KG1 (cell line): ENCODE measurements at places on chromosomes 5 and 9.
A peak's percentile ranks its signal among the peaks of the same experiment; 100 is the strongest.

GRCh38 chr9:36479101-36479500, 79.0 kb upstream of the RNF38 start:
- no peak for DNase-seq

DNA sequence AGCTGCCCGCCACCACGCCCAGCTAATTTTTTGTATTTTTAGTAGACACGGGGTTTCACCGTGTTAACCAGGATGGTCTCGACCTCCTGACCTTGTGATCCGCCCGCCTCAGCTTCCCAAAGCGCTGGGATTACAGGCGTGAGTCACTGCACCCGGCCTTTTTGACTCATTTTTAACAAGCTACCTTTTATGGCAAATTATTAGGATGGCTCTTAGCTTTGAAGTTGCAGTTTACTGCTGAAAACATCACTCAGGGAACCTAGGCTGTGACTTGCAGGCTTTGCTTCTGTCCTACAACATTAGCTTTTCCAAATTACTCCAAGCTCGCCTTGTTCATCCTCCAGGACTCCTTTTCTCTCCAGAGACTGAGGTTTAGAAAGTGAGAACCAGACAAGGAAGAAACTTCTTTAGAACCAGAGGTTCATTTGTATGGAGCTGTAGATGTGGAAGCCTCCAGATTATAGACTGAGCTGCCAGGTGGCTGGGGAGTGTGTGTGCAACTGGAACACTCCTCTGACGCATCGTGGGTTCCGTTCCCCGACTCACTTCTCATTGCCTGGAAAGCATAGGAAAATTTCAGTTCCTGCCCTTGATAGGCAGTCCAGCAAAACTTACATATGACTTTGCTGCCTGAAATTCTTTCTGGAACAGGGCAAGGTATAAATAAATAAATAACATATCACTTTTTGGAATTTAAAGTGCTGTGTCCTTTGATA, 23.8 kb upstream of the SPTAN1 start:
- DNase-seq: no peak

DNA sequence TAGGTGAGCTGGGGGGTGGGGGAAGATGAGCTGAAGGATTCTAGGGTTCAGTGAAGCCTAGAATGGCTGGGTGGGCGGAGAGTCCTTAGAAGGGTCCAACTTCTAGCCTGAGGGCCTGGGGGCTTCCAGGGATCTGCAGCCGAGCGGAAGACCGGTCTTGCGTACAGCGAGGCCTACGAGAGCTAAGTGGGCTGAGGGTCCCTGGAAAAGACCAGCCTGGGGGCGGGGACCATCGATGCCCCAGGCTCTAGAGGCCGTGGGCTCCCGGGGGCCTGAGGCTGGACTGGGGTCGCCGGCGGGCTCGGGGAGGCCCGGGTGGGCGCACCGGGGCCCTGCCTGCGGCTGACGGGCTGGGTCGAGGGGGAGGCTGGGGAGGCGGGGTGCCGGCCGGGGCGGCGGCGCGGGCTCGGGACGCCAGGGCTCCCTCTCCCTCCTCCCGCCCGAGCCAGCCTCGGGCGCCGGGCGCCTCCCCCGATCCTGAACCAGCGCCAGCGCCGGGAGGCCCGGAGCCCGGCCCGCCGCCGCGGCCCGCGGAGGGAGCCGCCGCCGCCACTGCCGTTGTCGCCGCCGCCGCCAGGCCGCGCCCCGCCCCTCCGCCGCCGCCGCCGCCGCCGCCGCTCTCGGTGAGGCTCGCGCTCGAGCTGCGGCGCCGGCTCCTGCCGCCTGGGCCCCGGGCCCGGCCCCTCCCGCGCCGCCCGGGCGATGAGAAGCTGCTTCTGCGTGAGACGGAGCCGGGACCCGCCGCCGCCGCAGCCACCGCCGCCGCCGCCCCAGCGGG, at the start of gene MVB12B:
TSS of gene MVB12B (plus strand) at position 602 of the 778 bp plus-strand sequence. CDS start at position 703, 101 bp downstream.
- no peak for DNase-seq

DNA sequence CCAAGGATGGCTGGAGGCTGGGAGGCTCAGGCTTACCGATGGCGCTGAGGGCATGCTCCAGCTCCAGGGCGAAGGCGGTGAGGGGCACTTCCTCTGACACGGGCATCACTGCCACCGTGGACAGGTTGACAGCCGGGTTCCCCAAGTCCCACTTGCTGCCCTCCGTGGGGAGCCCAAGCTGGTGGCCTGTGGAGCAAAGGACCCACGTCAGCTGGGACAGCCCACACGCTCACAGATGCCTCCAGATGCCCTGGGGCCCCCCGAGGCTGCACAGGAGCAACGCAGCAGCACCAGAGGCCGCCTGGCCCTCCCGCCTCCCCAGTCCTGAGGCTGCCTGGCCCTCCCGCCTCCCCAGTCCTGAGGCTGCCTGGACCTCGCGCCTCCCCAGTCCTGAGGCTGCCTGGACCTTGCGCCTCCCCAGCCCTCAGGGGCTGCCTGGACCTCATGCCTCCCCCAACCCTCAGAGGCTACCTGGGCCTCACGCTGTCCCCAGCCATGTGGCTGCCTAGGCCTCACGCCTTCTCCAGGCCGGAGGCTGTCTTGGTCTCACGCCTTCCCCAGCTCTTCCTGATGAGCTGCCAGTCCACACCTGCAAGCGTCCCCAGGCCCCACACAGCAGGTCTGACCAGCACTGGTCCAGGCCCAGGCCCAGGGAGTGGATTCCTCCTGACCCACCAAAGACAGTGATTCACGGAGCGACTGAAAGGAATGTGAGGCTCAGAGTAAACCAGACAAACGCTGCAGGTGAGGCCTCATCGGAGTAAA, 25.6 kb upstream of the NSMF start:
- DNase-seq: no peak

- DNase-seq: peak; percentile 48
These were observed 135.3 kb upstream of the RPS23 start for GRCh38 chr5:82413302-82414040.

- peak; percentile 33 for DNase-seq
These were observed 59.5 kb upstream of the PCA3 start for GRCh38 chr9:76704593-76705204.

- DNase-seq: no peak
These were observed 9.8 kb downstream of the NTNG2 start for GRCh38 chr9:132171702-132172101.

DNA sequence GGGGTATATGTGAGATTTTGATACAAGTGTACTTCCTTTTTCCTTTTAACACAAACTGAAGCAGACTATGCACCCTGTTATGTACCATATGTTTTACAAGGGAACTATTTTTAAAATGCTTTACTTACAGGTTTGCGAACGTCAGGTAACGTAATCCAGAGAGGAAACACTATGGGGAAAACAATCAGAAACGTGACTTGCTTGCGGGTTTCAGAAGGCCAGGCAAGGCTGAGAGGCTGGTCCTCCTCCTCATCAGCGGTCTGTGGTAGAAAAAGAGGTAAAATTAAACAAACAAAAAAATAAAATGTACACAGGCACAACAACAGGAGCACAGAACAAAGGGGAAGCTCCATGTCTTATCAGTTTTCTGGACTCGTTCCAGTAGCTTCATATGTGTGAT, 141.2 kb downstream of the ACER2 start:
- DNase-seq: no peak

- DNase-seq: no peak
These were observed 41.8 kb upstream of the FGF1 start for GRCh38 chr5:142727735-142728047.

DNA sequence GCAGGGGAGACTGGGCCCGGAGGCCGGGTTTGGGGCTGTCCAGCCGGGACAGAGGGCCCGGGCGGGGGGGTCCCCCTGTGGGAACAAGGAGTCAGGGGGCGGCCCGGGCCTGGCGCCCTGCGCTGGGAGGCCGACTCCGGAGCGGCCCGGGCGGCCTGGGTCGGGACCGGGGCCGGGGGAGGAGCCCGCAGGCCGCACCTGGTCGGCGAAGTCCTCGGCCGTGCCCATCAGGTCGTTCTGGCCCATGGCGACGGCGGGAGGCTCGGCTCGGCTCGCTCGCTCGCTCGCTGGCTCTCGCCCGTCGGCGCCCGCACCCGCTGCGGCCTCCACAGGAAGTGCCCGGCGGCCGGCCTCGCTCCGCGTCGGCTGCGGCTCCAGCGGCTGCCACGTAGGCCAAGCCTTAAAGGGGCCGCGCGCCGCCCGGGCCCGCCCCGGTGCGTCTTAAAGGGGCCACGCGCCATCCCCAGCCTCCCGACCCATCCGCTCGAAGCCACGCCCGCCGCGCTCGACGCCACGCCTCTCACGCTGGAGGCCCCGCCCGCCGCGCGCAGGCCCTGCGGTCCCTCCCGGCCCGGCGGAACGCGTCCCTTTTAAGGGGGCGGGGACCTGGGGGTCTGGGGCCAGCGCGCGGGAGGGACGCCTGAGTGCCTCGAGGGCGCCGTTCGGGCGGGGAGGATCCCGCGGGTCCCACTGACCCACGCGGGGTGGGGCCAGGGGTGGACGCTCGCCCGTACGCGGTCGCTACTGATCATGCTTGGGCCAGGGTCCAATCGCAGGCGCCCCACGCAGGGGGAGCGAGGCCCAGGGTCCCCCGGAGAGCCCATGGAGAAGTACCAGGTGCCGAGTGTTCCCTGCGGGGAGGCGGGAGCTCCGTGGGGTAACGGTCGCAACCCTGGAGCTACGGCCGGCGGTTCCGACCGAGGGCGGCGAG, at the start of the genes STKLD1 and SURF4:
TSS of gene STKLD1 (plus strand) at position 643 of the 931 bp plus-strand sequence. CDS start at position 751, 108 bp downstream.
TSS of gene SURF4 (minus strand) at position 337 of the 931 bp plus-strand sequence. CDS start at position 246, 91 bp downstream.
- DNase-seq: peak; percentile 90

GRCh38 chr9:88831713-88832407, 159.4 kb upstream of the S1PR3 start:
- no peak for DNase-seq

DNA sequence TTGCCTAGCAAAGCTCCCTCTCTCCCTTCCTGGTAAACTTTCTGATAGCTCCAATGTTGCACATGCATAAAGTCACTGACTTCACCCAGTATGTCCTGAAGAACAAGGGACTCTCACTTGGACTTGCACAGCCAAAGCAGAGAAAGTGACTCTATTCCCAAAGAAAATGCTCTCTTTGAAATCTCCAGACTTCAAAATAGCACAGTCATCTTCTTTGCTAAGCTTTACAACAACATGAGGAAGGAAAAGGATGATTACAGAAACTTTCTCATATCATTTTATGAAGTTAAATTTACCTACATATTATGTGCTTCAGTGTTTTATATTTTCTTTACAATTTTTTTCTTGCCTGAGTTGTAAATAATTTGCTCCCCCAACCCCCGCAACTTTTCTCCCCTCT, 264.6 kb downstream of the PJA2 start:
- DNase-seq: no peak

GRCh38 chr5:33408816-33409215, 31.9 kb upstream of the TARS1 start:
- DNase-seq: no peak

DNA sequence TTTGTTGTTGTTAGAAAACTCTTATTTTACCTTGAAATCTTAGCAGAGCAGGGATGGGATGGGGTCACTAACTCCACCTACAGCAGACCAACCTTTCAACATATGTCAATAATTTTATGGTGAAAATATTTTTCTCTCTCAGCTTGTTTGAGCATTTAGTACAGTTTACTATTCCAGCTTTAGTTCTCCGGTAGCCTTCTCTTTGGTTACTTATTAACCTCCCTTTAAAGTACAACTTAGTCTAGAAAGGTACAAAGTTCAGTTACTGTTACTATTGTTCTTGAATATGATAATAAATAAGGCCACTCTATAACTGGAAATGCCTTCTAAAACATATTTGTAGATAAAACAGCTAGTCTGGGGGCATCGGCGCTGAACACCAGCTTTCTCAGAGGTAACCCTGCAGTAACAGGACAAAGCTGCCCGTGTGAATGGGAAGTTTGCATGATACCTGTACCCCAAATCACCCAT, 233.3 kb downstream of the PCSK1 start:
- DNase-seq: no peak

DNA sequence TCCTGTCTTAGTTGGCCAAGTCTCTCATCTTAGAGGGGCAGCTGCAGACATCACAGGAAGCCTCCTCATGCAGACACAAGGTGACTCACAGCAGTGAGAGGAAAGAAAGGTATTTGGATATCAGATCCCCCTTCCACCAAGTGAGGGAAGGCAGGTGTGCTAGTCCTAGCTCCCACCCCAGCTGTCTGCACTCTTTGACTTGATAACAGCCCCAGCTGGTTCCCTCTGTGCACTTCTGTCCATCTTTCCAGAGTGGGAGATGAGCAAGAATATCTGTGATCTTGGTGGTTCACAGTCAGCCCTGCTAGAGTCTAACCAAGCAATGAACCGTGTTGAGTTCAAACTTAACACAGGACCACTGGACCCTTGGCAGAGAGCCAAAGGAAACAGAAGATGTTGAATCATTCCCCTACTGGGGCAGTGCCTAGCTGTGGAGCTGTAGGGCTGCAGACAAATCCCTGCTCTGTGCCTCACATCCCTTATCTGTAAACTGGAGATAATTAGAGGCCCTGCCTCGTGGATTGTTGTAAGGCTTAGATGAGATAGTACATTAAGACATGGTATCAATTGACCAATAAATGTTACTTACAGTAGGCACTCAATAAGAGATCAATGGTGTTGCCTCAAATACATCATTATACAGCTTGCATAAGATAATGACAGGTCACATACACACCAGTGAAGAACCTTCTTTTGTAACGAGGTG, 39.1 kb downstream of the SH3RF2 start:
- DNase-seq: no peak

- DNase-seq: no peak
These were observed 11.8 kb downstream of the LMX1B start for GRCh38 chr9:126625329-126626126.

- DNase-seq: no peak
These were observed 517.3 kb upstream of the RORB start for GRCh38 chr9:73979894-73980264.

GRCh38 chr5:147036691-147037245, 158.2 kb upstream of the PPP2R2B start:
- no peak for DNase-seq

DNA sequence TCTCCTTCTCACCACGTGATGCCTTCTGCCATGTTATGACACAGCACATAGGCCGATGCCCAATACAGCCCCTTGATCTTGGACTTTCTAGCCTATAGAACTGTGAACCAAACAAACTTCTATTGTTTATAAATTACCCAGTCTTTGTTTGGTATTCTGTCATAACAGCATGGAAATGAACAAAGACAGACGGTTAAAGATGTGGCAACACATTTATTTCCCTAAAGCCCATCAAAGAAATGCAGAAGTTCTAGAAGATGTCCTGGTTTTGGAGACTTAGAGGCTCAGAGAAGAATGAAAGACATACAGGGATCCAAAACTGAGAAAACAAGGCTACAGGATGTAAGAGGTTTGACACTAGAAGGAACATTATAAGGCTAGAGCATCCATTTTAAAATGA, 600.8 kb upstream of the DAB2 start:
- no peak for DNase-seq

DNA sequence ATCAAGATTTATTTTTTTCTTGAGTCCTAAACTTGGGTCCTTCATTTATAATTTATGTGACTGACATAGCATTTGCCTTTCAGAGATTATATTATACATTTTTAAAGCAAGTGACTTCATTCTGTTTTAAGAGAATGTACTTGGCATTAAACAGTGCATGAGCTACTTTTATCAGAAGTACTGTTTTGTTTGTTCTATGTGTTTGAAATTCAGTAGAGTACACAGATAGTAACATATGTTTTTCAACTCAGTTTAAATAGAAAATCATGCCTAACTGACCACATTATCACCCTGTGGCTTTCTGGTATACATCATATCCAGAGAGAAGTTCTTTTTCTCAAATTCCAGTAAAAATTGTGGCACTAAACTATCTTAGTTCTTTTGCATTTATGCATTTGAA, 335.3 kb upstream of the CDH18 start:
- DNase-seq: no peak
